NCI-H2081 (cell line): ENCODE measurements at places on chromosomes 7 and 10.

- DNase-seq, result no peak
Measured at GRCh38 chr7:37352974-37353948, 95.4 kb downstream of the ELMO1 start.

- no peak for DNase-seq
Measured at GRCh38 chr7:4801839-4802231, 26.4 kb downstream of the AP5Z1 start.

GRCh38 chr10:93992400-93993030 is 1.2 kb upstream of the PLCE1 start:
- DNase-seq, result no peak

- no peak for DNase-seq
Measured at GRCh38 chr10:62054830-62055229, 153.3 kb downstream of the ARID5B start.

DNA sequence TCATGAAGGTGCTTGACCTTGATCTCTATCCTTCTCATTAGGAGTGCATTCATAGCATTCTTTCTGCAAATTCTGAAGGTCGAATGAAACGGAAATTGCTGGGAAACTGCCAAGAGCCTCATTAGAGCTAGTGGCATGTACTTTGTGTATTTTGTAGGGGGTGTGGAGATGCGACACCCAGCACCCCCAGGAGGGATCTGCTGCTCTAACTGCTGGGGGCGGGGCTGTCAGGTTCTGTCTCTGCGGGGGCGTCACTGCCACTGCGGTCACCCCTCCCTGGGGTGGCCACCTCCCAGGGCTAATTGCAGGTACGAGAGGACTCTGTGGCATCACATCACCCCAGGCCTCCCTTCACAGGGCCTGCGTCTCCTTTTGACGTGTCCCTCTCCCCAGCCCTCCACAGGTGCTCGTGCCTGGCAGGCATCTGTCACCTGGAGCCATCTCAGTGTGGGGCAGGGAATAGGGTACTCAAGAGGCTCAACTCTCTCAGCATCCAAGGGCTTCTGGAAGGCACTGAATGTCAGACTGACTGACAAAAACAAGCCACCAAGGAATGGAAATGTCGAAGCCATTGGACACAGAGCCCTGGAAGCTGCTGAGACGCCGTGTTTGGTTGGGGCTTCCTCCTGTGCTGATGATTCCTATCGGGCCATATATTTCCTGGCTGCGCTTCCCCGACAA is 151.1 kb downstream of the ACTR3B start:
- DNase-seq, result peak; percentile 68
